Neural progenitor cell (in vitro differentiated cells): ENCODE measurements at places on chromosomes 1 and 21. TPM values are rescaled to one million over a fixed set of nuclear protein-coding genes. Genes with fewer than 3 reads are reported as not detected.

Gene ECM1
- total RNA-seq, result 0.30 and 0.65 TPM in 2 replicates

Gene WNT4
- total RNA-seq, result 0.03 TPM in 1 of 2 replicates, not detected in the other

Gene GPR89A
- total RNA-seq, result 46.9 and 72.7 TPM in 2 replicates

Gene PLA2G2F
- total RNA-seq, result not detected in 2 replicates

Gene LMOD1
- total RNA-seq, result 0.37 and 1.2 TPM in 2 replicates

Gene LCE1C
- total RNA-seq, result not detected in 2 replicates

Gene PROX1
- 1.3 and 5.0 TPM in 2 replicates for total RNA-seq

Gene TINAGL1
- total RNA-seq, result not detected in 2 replicates

Gene RGSL1
- total RNA-seq, result not detected in 2 replicates

Gene ALX3
- 1.1 TPM in 1 of 2 replicates, not detected in the other for total RNA-seq

Gene DDOST
- 151 and 234 TPM in 2 replicates for total RNA-seq

Gene DMRTA2
- total RNA-seq, result 0.46 TPM in 1 of 2 replicates, not detected in the other

Gene ANGPTL1
- not detected in 2 replicates for total RNA-seq

Gene CRYAA
- total RNA-seq, result not detected in 2 replicates

Gene TESK2
- total RNA-seq, result 10.5 and 14.9 TPM in 2 replicates

Gene TM2D1
- 40.2 and 71.4 TPM in 2 replicates for total RNA-seq

Gene SLC16A1
- 136 and 149 TPM in 2 replicates for total RNA-seq

Gene AIRE
- not detected in 2 replicates for total RNA-seq

Gene GLMN
- 33.2 and 44.4 TPM in 2 replicates for total RNA-seq

Gene KIAA1614
- 0.56 and 3.8 TPM in 2 replicates for total RNA-seq

Gene ZNF648
- 1.5 and 2.0 TPM in 2 replicates for total RNA-seq

Gene VAV3
- total RNA-seq, result 1.1 and 1.7 TPM in 2 replicates

Gene NBPF11
- total RNA-seq, result 9.1 TPM in 2 replicates

Gene COL6A1
- total RNA-seq, result 12.6 and 52.2 TPM in 2 replicates

Gene PHGDH
- 166 and 204 TPM in 2 replicates for total RNA-seq

Gene GNAT2
- 0.25 TPM in 1 of 2 replicates, not detected in the other for total RNA-seq

Gene ERO1B
- total RNA-seq, result 4.4 and 6.7 TPM in 2 replicates

Gene OXCT2
- total RNA-seq, result 2.1 TPM in 2 replicates

Gene ITLN1
- not detected in 2 replicates for total RNA-seq

Gene PIK3C2B
- total RNA-seq, result 20.7 and 27.4 TPM in 2 replicates

Gene B3GALNT2
- 42.7 and 43.0 TPM in 2 replicates for total RNA-seq

Gene RPRD2
- 19.7 and 20.0 TPM in 2 replicates for total RNA-seq

Gene AADACL3
- total RNA-seq, result not detected in 2 replicates

Gene MPZ
- 1.1 and 2.0 TPM in 2 replicates for total RNA-seq

Gene SPRR2E
- total RNA-seq, result not detected in 2 replicates

Gene LGR6
- total RNA-seq, result 0.25 TPM in 1 of 2 replicates, not detected in the other

Gene IGSF9
- 3.3 and 9.1 TPM in 2 replicates for total RNA-seq
